ENCODE measurements at places on chromosomes 13 and 19.

DNA sequence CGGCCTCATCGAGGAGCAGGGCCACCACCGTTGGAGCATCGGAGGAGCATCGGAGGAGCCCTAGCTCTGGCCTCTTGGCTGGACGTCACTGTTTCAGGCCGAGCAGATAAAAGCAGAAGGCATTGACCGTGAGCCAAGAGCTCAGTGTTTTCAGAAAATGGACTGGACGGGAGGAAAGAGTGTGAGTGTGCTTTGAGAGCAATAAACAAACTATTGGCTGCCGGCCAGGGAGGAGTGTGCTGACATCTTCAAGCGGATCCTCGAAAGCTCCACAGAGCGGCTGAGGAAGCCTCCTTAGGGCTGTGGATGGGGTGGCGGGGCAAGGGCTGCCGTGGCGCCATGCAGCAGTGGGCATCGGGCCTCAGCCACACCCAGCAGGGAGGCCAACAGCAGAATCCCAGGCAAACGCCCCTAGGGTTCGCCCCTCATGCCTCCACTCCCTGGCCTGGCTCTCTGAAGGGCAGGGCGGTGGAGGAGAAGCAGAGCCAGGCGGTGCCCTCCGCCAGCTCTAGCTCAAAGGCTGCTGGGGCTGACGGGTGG is 41.8 kb downstream of the IRS2 start:
- DNase-seq = no peak
- no peak overlapping the region for H3K27ac ChIP-seq
- peaks cover 13% of the 10 kb centered on the region for H3K27me3 ChIP-seq
- no peaks in the 10 kb centered on the region for H3K36me3 ChIP-seq

DNA sequence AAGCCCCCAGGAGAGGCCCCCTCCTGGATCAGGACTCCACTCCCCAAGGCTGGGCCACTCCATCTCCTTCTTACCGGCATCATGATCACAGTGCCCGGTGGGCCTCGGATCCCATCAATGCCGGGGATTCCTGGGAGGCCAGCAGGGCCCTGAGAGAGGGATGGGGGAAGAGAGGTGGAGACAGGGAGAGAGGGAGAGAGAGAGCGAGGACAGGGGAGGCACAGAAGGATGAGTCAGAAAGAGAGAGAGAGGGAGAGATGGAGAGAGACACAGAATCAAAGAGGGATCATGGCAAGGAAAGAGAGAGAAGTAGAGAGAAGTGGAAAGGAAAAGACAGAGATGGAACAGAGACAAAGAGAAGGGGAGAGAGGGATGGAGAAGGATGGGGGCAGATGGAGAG is 13.8 kb downstream of the COL5A3 start:
- peak; percentile 40 for DNase-seq
- H3K27me3 ChIP-seq = no peaks in the 10 kb centered on the region
- H3K4me3 ChIP-seq = no peak overlapping the region

- no peak overlapping the region for H3K4me3 ChIP-seq
- no peak overlapping the region for H3K27ac ChIP-seq
- no peaks in the 10 kb centered on the region for H3K27me3 ChIP-seq
- DNase-seq = no peak
These were observed 10.2 kb upstream of the ILF3 start for GRCh38 chr19:10643968-10644259.

DNA sequence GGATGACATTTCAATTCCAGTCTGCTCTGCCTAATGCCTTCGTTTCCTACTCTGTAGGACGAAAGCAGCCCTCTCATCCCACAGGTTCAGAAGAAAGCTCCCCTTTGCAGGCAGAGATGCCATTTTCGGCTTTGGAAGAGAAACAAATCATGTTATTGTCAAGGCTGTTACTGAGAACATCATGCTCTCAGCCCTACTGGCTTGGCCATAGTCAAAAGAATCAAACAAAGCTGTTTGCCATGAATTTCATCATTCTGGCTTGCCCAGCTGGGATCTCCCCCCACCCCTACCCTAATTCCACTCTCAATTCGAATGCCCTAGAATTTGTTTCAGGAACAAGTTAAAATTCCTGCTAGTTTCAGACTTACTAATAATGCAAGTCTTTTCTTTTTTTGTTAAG is 162.3 kb upstream of the SERP2 start:
- no peaks in the 10 kb centered on the region for H3K4me1 ChIP-seq
- H3K27me3 ChIP-seq = peaks cover 24% of the 10 kb centered on the region
- no peak for DNase-seq
- H3K36me3 ChIP-seq = no peaks in the 10 kb centered on the region
- H3K27ac ChIP-seq = no peak overlapping the region

- H3K36me3 ChIP-seq = no peaks in the 10 kb centered on the region
- no peaks in the 10 kb centered on the region for H3K27me3 ChIP-seq
- no peak overlapping the region for H3K27ac ChIP-seq
- peaks cover 7% of the 10 kb centered on the region for H3K4me1 ChIP-seq
These were observed 52.0 kb downstream of the TDRD3 start for GRCh38 chr13:60448907-60449510.

- H3K4me3 ChIP-seq = no peak overlapping the region
- H3K27me3 ChIP-seq = no peaks in the 10 kb centered on the region
- no peaks in the 10 kb centered on the region for H3K4me1 ChIP-seq
- no peaks in the 10 kb centered on the region for H3K36me3 ChIP-seq
These were observed 2.7 kb downstream of the ZSCAN18 start for GRCh38 chr19:58095328-58095727.

DNA sequence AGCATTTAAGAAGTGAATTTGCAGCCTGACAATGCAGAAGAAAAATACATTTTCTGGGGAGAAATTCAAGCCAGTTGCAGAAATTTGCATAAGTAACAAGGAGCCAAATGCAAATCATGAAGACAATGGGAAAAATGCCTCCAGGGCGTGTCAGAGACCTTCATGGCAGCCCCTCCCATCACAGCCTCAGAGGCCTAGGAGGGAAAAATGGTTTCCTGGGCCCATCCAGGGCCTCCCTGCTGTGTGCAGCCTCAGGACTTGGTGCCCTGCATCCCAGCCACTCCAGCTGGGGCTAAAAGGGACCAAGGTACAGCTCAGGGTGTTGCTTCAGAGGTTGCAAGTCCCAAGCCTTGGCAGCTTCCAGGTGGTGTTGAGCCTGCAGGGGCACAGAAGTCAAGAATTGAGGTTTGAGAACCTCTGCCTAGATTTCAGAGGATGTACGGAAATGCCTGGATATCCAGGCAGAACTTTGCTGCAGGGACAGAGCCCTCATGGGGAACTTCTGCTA is 16.7 kb upstream of the ITM2B start:
- no peaks in the 10 kb centered on the region for H3K36me3 ChIP-seq
- H3K27me3 ChIP-seq = no peaks in the 10 kb centered on the region
- DNase-seq = peak; percentile 37
- peaks cover 20% of the 10 kb centered on the region for H3K4me1 ChIP-seq

DNA sequence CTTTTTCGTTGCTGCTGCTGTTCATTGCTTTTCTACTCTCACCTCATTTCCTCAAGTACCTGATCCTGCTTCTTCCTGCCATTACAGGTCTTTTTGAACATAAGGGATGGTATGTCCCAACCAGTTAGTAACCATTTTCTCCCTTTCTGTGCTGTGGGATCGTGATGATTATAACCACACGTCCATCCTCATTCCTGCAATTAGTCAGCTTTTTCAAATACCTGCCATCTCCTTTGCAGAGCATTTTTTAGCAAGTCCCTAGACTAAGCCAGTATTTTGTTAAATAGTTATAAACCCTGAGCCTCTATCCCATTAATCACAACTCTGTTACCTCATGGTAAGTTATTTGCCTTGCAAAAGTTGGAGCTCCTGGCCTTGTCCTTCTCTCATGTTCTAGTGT is 109.2 kb downstream of the FNDC3A start:
- H3K4me1 ChIP-seq = peaks cover 25% of the 10 kb centered on the region
- no peaks in the 10 kb centered on the region for H3K27me3 ChIP-seq
- no peaks in the 10 kb centered on the region for H3K36me3 ChIP-seq
- H3K27ac ChIP-seq = no peak overlapping the region
- no peak for DNase-seq

DNA sequence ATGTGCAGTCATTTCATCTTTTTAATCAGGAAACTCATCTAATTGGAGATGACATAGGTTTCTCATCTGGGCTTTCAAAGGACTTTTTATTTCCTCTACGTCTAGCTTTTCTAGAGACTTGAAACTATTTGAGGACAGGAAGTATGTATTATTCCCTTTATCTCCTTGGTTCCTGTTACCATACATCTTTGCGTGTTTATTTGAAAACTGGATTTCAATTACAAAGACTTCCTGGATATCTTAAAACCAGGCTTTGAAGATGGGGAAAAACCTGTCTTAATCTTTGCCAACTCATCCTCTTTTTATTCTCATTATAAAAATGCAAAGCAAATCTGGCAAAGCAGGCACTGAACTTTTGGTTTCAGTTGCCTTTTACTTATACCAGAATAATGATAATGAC is 130.5 kb downstream of the LMO7 start:
- no peak overlapping the region for H3K27ac ChIP-seq
- H3K27me3 ChIP-seq = no peaks in the 10 kb centered on the region
- no peak for DNase-seq
- H3K4me1 ChIP-seq = peaks cover 58% of the 10 kb centered on the region
- no peak overlapping the region for H3K4me3 ChIP-seq
- peaks cover 15% of the 10 kb centered on the region for H3K36me3 ChIP-seq
